ENCODE measurements at places on chromosomes 16 and 17.

DNA sequence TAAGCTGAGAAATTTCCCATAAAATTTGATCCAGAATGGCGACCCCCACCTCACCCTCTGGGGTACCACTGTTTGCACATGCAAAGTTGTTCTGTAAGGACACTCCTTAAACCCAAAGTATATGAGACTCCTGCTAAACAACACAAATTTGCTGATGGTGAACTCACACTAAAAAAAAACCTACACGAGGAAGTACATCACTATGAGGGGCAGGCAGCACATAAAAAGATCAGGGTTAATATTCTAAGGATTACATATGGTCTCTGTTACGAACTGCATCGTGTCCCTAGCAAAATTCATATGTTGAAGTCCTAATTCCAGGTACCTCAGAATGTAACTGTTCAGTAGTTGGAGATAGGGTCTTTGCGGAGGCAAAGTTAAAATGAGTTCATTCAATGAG, 60.3 kb downstream of the LYRM1 start:
- no peak for DNase-seq

- no peak for DNase-seq
These were observed 105.1 kb upstream of the TOX3 start for GRCh38 chr16:52652033-52652432.

DNA sequence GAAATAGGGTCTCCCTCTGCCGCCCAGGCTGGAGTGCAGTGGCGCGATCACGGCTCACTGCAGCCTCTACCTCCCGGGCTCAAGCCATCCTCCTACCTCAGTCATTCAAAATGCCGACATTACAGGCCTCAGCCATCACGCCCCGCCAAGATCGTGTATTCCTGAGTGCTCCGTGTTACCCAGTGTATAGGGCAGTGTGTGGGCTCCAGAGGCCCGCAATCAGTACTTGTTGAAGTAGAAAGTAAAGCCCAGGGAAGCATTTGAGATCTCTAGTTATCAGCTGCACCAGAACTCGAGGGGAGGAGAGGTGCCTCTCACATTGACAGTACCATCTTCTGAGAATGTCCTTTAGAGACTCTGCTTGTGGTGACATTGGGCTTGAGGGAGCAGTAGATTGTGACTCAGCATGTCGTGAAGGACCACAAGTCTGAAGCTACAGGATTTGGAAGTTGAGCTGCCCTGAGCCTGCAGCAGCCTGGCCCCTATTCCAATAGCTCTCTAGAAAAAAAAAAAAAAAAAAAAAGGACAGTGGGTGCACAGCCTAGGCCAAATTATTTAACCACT, 1.1 kb upstream of the PRPSAP1 start:
- no peak for DNase-seq

GRCh38 chr16:82667437-82667836, 40.7 kb downstream of the CDH13 start:
- DNase-seq: no peak

GRCh38 chr17:6927290-6928126, 68.3 kb upstream of the ALOX12 start:
- no peak for DNase-seq

GRCh38 chr17:16920628-16921020, 51.3 kb downstream of the TNFRSF13B start:
- DNase-seq: no peak

DNA sequence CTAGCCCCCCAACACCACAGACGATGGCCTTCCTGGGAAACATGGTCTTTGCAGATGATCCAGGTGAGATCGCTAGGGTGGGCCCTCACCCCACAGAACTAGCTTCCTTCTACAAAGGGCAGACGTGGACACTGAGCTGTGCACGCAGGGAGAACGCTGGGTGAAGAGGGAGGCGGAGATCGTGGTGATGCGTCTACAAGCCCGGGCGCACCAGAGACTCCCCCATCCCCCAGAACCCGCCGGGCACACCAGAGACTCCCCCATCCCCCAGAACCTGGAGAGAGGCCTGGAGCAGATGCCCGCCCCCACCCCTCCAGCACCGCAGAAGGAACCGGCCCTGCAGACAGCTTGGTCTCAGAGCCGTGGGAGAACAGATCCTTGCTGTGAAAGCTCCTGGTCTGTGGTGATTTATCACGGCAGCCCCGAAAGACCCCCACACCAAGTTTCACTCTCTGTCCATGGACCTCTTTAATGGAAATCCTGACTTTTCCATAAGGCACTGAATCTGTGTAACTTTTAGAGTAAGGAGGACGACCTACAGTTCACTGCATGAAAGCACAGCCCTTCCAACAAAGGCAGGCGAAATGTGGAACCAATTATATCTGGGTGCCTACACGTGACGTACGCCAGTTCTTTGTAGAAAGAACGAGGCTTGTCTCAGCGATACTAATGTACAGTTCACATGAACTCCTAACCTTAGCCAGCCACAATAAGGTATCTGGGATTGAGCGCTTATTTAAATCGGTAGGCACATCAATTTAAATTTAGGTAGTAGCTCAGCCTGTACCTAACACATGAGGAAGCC, 88.5 kb downstream of the ANKRD11 start:
- DNase-seq: no peak

- no peak for DNase-seq
These were observed at the start of gene B3GNT9 for GRCh38 chr16:67150833-67151396. B3GNT9 (minus strand) TSS chr16:67150998; CDS start chr16:67150485, 513 bp downstream.

DNA sequence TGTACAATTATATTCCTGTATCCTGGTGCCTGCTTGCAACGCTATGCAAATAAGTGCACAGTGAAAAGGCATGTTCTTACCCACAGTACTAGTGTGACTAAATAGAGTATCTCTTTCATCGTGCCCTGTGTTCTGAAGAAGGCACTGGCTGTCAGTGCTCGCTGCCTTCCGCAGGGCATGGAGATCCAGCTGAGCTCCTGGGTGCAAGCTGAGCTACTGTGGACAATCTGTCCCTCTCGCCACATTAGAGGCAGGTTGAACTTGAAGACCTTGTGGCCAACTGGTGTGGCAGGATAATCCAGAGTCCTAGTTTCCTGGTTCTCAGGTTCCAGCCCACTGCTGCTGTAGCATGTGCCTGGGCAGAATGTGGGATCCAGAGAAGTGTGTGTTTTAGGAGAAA, 1.9 kb upstream of the ST6GALNAC1 start:
- no peak for DNase-seq

DNA sequence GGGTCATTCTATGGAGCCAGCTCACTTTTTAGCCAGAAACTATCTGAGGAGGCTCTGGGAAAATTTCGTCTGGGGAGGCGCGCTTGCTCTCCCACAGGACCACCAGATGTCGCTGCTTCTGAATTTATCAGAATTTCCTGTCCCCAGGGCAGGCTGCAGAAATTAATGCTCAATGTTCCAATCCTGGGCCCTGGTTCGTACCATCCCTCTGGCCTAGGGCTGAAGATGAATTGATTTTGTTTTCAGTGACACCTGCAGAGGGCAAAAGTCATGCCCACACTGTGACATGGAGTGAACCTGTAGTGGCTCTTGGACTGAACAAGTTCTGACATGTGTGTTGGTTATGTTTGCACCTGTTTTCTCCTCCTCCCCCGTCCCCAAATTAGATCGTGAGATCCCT, 482.6 kb downstream of the NPIPA7 start:
- no peak for DNase-seq

DNA sequence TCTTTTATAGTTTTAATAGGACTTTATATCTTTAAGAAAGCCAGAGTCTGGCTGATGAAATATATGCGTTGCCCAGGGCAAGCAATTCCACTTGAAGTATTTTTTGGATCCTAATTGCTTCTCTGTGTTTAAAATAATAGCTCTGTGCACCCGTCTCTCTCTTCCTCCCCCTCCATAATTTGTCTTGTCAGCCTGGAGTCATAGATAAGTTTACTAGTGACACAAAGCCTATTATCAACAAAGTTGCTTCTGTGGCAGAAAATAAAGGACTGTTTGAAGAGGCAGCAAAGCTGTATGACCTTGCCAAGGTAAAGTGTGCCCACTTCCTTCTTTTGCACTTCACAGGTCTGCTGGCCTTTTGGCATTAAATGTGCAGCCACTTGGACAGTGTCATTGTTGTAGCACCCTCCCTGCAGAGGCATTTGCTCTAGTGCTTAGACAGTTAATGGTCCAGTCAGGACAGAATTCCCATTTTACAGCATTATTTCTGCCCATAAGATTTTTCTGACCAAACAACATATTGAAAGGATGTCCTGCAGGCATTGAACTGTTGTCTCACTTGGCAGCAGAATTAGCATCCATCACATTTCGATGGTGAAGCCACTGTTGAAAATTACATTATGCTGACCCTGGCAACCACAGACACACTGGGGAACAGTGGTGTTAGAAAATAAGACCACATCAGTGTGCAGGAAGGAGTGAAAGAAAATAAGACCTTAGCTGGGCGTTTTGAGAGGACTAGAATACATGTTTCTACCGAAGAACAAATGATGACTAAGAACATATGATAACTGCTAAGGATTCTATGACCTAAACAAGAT, 28.4 kb upstream of the SLC12A3 start:
- DNase-seq: no peak

DNA sequence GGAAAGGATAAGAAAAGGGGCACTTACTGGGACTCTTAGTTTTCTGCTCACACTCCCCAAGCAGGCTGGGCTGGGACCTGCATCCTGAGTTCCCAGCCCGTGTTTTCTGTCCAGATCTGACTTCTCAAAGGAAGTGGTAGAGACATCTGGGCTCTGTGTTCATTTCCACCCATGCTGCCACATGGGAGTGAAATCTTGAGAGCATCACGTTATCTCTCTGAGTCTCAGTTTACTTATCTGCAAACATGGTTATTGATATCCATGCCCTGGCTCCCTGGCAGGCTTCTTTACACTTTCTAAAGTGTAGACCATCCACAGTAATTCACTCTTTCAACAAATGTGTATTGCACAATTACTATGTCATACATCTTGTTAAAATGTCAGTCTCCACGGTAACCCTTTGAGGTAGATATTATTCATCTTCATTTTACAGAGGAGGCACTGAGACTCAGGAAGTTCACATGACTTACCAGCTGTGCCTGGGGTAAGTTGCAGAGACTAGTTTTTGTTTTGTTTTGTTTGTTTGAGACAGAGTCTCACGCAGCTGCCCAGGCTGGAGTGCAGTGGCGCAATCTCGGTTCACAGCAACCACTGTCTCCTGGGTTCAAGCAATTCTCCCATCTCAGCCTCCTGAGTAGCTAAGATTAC, 3.4 kb downstream of the ZNF688 start:
- DNase-seq: peak; percentile 48

GRCh38 chr17:13420418-13420826, 181.3 kb downstream of the HS3ST3A1 start:
- no peak for DNase-seq

GRCh38 chr17:50148226-50149090, 2.0 kb downstream of the PPP1R9B start:
- DNase-seq: no peak

- DNase-seq: no peak
These were observed 1.3 kb downstream of the METTL23 start for GRCh38 chr17:76727745-76728456.

GRCh38 chr16:60648290-60648689, 1387.9 kb downstream of the CDH8 start:
- no peak for DNase-seq

- peak; percentile 82 for DNase-seq
These were observed 59.0 kb downstream of the TANGO6 start for GRCh38 chr16:68902003-68902968.

- no peak for DNase-seq
These were observed 10.4 kb downstream of the KCNH6 start for GRCh38 chr17:63533433-63534077.

DNA sequence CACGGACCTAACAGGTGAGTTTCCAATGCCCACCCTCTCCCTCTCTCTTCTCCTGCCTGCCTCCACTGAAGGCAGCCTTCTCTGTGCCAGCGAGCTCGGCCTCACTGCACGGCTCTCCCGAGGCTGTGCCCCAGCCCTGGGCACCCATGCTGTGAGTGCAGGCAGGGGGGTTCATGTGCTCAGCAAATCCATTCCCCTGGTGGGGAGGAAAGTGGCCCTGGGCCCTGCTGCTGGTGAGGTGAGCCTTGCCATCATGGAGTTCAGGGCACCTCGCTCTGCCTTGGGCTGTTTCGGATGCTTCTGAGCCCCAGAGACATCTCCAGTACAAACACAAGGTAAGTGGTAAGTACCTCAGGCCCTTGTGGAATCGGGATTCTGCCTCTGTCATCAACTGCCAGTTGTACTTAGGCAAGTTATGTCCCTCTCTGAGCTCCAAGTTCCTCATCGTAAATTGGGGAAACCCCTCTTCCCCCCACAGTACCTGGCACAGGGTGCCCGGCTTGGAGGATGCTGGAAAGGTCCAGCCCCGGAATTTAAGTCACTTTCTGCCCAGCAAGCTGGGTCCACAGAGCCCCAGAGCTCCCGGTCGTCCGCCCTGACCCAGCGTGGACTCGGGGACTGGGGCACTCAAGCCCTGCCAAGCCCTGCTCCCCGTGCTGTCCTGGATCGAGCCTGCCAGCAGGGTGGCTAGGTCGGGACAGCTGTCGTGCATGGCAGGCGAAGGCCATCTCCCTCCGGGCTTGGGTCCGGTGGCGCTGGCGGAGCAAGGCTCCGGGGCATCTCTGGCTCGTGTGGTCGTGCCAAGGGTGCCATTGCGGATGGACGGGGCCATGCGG, 684 bp upstream of the NUDT16L1 start:
- DNase-seq: no peak

GRCh38 chr16:24255456-24256371, at the start of gene CACNG3:
CACNG3 (plus strand) TSS chr16:24256335; CDS start chr16:24256755, 420 bp downstream.
- no peak for DNase-seq

GRCh38 chr16:53094013-53094630, 39.3 kb downstream of the CHD9 start:
- no peak for DNase-seq

DNA sequence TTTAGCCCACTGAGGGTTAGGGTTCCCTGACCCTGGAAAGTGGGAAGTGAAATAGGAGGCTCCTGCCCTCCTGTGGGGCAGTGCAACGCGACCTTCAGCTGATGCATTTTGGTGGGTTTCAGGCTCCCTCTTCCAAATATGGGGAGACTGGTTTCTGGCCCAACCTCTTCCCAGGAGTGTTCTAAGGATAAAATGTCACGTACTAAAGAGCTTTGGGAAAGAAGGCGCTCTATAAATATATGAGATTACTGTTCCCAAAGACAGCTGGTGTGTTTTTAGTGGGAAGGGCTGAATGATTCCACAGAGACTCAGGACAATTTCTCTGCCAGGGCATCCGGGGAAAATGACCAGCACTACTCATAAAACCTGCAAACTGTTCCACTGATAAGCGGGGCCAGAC, 9.8 kb downstream of the SLC35B1 start:
- DNase-seq: no peak

GRCh38 chr17:47744168-47745036, 11.4 kb downstream of the TBX21 start:
- DNase-seq: no peak

GRCh38 chr16:3577302-3577752, at the start of gene NLRC3:
NLRC3 (minus strand) TSS chr16:3577403; CDS start chr16:3565036, 12,367 bp downstream.
- no peak for DNase-seq

DNA sequence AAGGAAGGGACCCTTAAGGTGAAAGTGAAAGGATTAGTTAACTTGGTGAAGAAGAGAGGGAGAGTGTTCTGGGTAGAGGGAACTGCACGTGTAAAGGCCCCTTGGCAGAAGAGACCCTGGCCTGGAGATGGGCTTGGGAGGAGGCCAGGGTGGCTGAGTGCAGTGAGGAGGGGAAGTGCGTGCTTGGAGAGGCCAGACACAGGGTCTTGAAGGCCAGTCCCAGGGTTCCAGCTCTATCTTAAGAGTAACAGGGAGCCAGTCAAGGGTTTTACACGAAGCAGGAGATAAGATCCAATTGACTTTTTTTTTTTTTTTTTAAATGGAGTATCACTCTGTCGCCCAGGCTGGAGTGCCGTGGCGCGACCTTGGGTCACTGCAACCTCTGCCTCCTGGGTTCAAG, 15.2 kb upstream of the DOK4 start:
- no peak for DNase-seq

GRCh38 chr17:80512233-80512632, 32.4 kb upstream of the RPTOR start:
- no peak for DNase-seq

Data from NCI-H1436 treated with DMSO at 0.1 percent for 48 hours (cell line).